Muscle of leg (tissue), 16 donors: ENCODE measurements at places on chromosomes 3 and 15. TPM values are rescaled to one million over a fixed set of nuclear protein-coding genes. Genes with fewer than 3 reads are reported as not detected.

- peak overlapping the region; percentile 88 for H3K27ac ChIP-seq
- H3K36me3 ChIP-seq, result peaks cover 63% of the 10 kb centered on the region
- peaks cover 45% of the 10 kb centered on the region for H3K4me1 ChIP-seq
- no peak overlapping the region for H3K4me3 ChIP-seq
Observed at GRCh38 chr3:48598323-48599076, 3.4 kb upstream of the COL7A1 start.

Gene SPATA12
- total RNA-seq, result 0.04 TPM

DNA sequence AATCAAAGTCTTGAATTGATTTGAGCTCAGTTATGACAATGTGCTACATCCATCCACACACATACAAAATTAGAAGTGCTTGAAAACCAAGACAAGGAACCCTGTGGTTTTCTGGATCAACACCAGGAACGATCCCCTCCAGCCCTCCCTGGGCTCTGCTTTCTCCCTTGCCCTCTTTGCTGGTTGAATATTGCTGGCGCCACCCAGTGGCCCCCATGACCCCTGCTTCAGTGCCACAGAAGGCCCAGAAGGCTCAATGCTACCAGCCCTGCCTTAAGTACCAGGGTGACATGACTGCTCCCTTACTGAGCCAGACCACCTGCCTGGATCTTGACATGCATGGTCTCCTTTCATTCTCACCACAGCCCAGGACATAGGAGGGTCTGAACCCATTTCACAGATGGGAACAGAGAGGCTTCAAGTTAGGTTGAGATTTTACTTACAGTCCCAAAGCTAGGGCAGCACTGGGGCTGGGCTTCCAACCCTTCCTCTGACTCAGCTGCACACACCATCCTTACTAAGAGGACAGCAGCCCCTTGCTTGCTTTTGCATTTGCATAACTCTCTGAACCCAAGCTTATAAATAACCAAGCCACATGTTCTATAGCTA is 15.0 kb downstream of the IL12A start:
- peaks cover 2% of the 10 kb centered on the region for H3K4me1 ChIP-seq
- H3K27ac ChIP-seq, result no peak overlapping the region
- peak; percentile 25 for DNase-seq
- no peaks in the 10 kb centered on the region for H3K36me3 ChIP-seq
- H3K27me3 ChIP-seq, result no peaks in the 10 kb centered on the region

GRCh38 chr3:73197187-73197586 is 135.7 kb downstream of the EBLN2 start:
- no peak overlapping the region for H3K27ac ChIP-seq
- H3K4me1 ChIP-seq, result no peaks in the 10 kb centered on the region
- H3K36me3 ChIP-seq, result no peaks in the 10 kb centered on the region

- no peaks in the 10 kb centered on the region for H3K36me3 ChIP-seq
- H3K4me3 ChIP-seq, result no peak overlapping the region
- no peak for DNase-seq
- H3K27me3 ChIP-seq, result peaks cover 3% of the 10 kb centered on the region
Observed at GRCh38 chr15:38826880-38827279, 262.3 kb upstream of the RASGRP1 start.

Gene CA12
- total RNA-seq, result 2.2 TPM

- no peaks in the 10 kb centered on the region for H3K27me3 ChIP-seq
- peaks cover 43% of the 10 kb centered on the region for H3K36me3 ChIP-seq
- H3K27ac ChIP-seq, result no peak overlapping the region
- no peak for DNase-seq
Observed at GRCh38 chr3:45513041-45513440, 81.5 kb upstream of the LIMD1 start.

Gene SLC24A5
- 0.04 TPM for total RNA-seq

- no peak for DNase-seq
- no peaks in the 10 kb centered on the region for H3K27me3 ChIP-seq
- no peaks in the 10 kb centered on the region for H3K36me3 ChIP-seq
Observed at GRCh38 chr3:161066930-161067329, 38.2 kb downstream of the B3GALNT1 start.

- H3K27me3 ChIP-seq, result no peaks in the 10 kb centered on the region
- H3K27ac ChIP-seq, result no peak overlapping the region
- no peaks in the 10 kb centered on the region for H3K36me3 ChIP-seq
Observed at GRCh38 chr15:94417501-94418293, 186.3 kb downstream of the MCTP2 start.

GRCh38 chr3:27312044-27312668 is 57.0 kb downstream of the NEK10 start:
- H3K4me1 ChIP-seq, result no peaks in the 10 kb centered on the region
- H3K4me3 ChIP-seq, result no peak overlapping the region
- H3K36me3 ChIP-seq, result no peaks in the 10 kb centered on the region

- peak overlapping the region; percentile 57 for H3K27ac ChIP-seq
- H3K36me3 ChIP-seq, result no peaks in the 10 kb centered on the region
- peaks cover 11% of the 10 kb centered on the region for H3K4me1 ChIP-seq
- DNase-seq, result peak; percentile 89
Observed at GRCh38 chr3:190076601-190077394, 43.9 kb downstream of the P3H2 start.

DNA sequence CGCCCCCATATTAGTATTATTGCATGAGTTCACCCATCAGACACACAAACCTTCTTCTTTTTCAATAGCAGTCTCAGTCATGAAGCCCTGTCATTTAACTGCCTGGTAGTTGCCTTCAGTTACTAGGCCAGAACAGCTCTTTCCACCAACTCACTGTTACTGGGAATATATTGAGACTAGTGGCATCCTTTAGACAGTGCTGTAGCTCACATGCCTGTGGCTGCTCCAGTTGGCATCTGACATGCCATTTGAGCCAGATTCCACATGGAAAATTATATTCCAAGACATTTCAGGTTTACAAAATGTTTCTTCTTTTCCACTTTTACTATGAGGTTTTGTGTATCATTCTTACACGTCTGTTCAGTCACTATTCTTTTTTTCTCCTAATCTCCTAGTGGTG is 146.1 kb downstream of the GHSR start:
- peak; percentile 69 for DNase-seq
- H3K27ac ChIP-seq, result no peak overlapping the region
- H3K4me3 ChIP-seq, result no peak overlapping the region
- H3K4me1 ChIP-seq, result peaks cover 5% of the 10 kb centered on the region
- no peaks in the 10 kb centered on the region for H3K27me3 ChIP-seq

DNA sequence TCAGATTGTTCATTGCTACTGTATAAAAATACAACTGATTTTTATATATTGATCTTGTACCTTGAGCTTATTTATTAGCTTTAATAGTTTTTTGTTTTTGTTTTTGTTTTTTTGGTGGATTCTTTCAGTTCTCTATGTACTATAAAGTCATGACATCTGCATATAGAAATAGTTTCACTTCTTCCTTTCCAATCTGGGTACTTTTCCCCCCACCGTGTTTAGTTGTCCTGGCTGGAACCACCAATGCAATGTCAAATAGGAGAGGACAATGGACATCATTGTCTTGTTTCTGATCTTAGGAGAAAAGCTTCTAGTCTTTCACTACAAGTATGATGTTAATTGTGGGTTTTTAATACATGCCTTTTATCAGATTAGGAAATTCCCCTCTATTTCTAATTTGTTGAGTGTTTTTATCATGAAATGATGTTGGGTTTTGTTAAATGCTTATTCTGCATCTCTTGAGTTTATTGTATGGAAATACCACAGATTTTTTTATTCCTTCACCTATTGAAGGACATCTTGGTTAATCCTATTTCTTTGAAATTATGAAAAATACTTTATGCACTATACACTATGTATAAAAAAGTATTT is 2.8 kb upstream of the XCR1 start:
- DNase-seq, result no peak
- no peaks in the 10 kb centered on the region for H3K4me1 ChIP-seq
- no peaks in the 10 kb centered on the region for H3K27me3 ChIP-seq
- H3K4me3 ChIP-seq, result no peak overlapping the region

Gene MED12L
- 11.7 TPM for total RNA-seq

- DNase-seq, result no peak
- H3K27ac ChIP-seq, result no peak overlapping the region
- no peaks in the 10 kb centered on the region for H3K27me3 ChIP-seq
- H3K36me3 ChIP-seq, result no peaks in the 10 kb centered on the region
- H3K4me3 ChIP-seq, result no peak overlapping the region
Observed at GRCh38 chr3:122103821-122104514, 48.8 kb downstream of the CD86 start.

Gene GABRR3
- total RNA-seq, result not detected

Gene TRIM71
- 0.18 TPM for total RNA-seq

Gene FAM107A
- total RNA-seq, result 0.84 TPM

GRCh38 chr3:14616606-14617507 is 34.7 kb upstream of the CCDC174 start:
- DNase-seq, result no peak
- H3K4me3 ChIP-seq, result no peak overlapping the region
- H3K27me3 ChIP-seq, result peaks cover 12% of the 10 kb centered on the region
- H3K27ac ChIP-seq, result no peak overlapping the region
- no peaks in the 10 kb centered on the region for H3K36me3 ChIP-seq
- peaks cover 3% of the 10 kb centered on the region for H3K4me1 ChIP-seq

- H3K27ac ChIP-seq, result no peak overlapping the region
- no peaks in the 10 kb centered on the region for H3K36me3 ChIP-seq
- H3K4me3 ChIP-seq, result no peak overlapping the region
Observed at GRCh38 chr3:167820102-167820865, 84.8 kb downstream of the SERPINI1 start.

Gene SEMA3F
- total RNA-seq, result 9.1 TPM

- H3K27ac ChIP-seq, result peak overlapping the region; percentile 70
- no peak overlapping the region for H3K4me3 ChIP-seq
- DNase-seq, result peak; percentile 91
Observed at GRCh38 chr15:65254356-65254755, 32.3 kb downstream of the PARP16 start.

- H3K27me3 ChIP-seq, result no peaks in the 10 kb centered on the region
- DNase-seq, result peak; percentile 48
- H3K36me3 ChIP-seq, result peaks cover 2% of the 10 kb centered on the region
Observed at GRCh38 chr3:73536336-73536895, 88.3 kb downstream of the PDZRN3 start.

DNA sequence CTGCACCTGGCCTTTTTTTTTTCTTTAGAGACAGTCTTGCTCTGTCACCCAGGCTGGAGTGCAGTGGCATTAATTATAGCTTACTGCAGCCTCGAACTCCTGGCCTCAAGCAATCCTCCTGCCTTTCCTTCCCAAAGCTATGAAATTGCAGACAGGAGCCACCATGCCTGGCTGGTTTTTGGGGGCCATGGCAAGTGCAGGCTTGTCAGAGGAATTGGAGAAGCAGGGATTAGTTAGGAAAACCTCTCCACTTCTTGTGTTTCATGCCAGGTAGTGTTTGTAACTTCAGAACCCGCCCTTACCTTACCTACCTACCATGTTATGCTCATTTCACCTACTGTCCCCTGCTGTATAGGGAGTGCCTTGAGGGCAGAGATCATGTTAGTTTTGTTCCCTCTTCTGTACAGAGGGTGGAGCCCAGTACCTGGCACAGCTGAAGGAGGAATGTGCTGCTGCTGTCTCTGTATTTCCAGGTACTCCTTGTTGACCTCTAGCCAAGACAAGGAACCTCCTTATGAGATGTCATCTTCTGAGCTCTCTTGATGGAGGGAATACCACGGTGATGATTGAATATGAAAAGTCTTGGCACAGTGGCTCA is 43.8 kb downstream of the TRAK1 start:
- H3K4me3 ChIP-seq, result no peak overlapping the region
- no peaks in the 10 kb centered on the region for H3K27me3 ChIP-seq
- no peak overlapping the region for H3K27ac ChIP-seq
- no peak for DNase-seq
